Bronchial smooth muscle cell (primary cell): ENCODE measurements at places on chromosomes 11 and 22. TPM values are rescaled to one million over a fixed set of nuclear protein-coding genes. Genes with fewer than 3 reads are reported as not detected.

CABP4 gene
- total RNA-seq: not detected in 2 replicates

OR51S1 gene
- not detected in 2 replicates for total RNA-seq

TMEM121B gene
- 0.09 TPM in 1 of 2 replicates, not detected in the other for total RNA-seq

IGSF22 gene
- not detected in 2 replicates for total RNA-seq

SLC22A9 gene
- total RNA-seq: not detected in 2 replicates

OR4A16 gene
- not detected in 2 replicates for total RNA-seq

TIGD3 gene
- under 0.01 TPM in 2 replicates for total RNA-seq

SYNGR1 gene
- 5.4 and 10.0 TPM in 2 replicates for total RNA-seq

KRTAP5-1 gene
- not detected in 2 replicates for total RNA-seq

GRIK4 gene
- 0.16 and 1.0 TPM in 2 replicates for total RNA-seq

YAP1 gene
- 115 and 123 TPM in 2 replicates for total RNA-seq

KDM4E gene
- under 0.01 TPM in 1 of 2 replicates, not detected in the other for total RNA-seq

CNTN5 gene
- not detected in 2 replicates for total RNA-seq

KIF18A gene
- 3.9 and 5.2 TPM in 2 replicates for total RNA-seq

TRIM49 gene
- not detected in 2 replicates for total RNA-seq

MRGPRF gene
- total RNA-seq: 28.7 and 33.5 TPM in 2 replicates

SLC22A8 gene
- under 0.01 TPM in 1 of 2 replicates, not detected in the other for total RNA-seq
